ENCODE measurements at places on chromosomes 11 and 22. TPM values are rescaled to one million over a fixed set of nuclear protein-coding genes. Genes with fewer than 3 reads are reported as not detected.

SLC22A9 gene
- total RNA-seq: 2.2 TPM

MMP3 gene
- total RNA-seq: 0.72 TPM

EED gene
- total RNA-seq: 31.8 TPM

- no peak for DNase-seq
These were observed 17.1 kb upstream of the SYVN1 start for GRCh38 chr11:65151331-65151899.

DNA sequence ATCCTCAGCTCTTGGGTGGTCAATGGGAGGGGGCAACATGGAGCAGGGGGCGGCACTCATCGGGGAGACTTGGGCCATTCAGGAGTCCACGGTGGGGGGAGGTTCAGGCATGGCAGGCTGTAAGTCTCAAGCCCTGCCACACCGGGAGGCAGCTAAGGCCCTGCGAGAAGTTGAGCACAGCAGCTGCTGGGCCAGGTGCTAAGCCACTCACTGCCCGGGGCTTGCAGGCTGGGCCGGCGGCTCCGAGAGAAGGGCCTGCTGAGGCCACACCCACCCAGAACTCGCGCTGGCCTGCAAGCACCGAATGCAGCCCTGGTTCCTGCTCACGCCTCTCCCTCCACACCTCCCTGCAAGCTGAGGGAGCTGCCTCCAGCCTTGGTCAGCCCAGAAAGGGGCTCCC lies 131.4 kb downstream of the OR4C45 start:
- no peak for DNase-seq

GRCh38 chr11:19276859-19277808 lies 36.4 kb upstream of the E2F8 start:
- DNase-seq: no peak

- DNase-seq: no peak
These were observed 2.1 kb upstream of the SLC35F2 start for GRCh38 chr11:107860688-107861087.

- no peak for DNase-seq
These were observed 5.1 kb downstream of the USP35 start for GRCh38 chr11:78193806-78194205.

- DNase-seq: no peak
These were observed 11.3 kb downstream of the MCAT start for GRCh38 chr22:43131773-43132501.

Data from umbilical cord (tissue), 2 donors.